Daoy (cell line): ENCODE measurements at places on chromosomes 2 and 18.

GRCh38 chr2:158407031-158407430 lies 49.5 kb downstream of the CCDC148 start:
- DNase-seq: no peak

- no peak for DNase-seq
Measured at GRCh38 chr2:219857751-219858150, 230.3 kb downstream of the SLC4A3 start.

DNA sequence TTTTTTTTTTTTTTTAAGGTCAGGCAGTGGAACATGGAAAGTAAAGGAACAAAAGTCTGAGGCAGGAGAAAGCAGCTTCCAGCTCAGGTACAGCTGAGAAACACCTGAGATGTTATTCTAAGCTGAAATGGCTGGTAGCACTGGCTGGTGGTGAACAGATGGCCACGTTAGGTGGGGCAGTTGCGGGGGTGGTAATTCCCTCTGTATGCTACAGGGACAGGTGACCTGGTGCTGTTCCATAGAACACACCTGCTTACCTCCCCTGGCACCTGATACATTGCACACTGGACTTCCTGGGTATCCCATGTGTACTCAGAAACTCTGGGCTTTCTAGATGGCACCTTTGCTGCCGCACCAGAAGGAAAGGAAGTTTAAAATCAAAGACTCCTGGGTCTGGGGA lies 333.3 kb downstream of the SLC8A1 start:
- no peak for DNase-seq

- DNase-seq: peak; percentile 58
Measured at GRCh38 chr2:20563833-20564232, 87.1 kb downstream of the HS1BP3 start.

- DNase-seq: no peak
Measured at GRCh38 chr2:189522435-189523151, 58.0 kb downstream of the SLC40A1 start.

DNA sequence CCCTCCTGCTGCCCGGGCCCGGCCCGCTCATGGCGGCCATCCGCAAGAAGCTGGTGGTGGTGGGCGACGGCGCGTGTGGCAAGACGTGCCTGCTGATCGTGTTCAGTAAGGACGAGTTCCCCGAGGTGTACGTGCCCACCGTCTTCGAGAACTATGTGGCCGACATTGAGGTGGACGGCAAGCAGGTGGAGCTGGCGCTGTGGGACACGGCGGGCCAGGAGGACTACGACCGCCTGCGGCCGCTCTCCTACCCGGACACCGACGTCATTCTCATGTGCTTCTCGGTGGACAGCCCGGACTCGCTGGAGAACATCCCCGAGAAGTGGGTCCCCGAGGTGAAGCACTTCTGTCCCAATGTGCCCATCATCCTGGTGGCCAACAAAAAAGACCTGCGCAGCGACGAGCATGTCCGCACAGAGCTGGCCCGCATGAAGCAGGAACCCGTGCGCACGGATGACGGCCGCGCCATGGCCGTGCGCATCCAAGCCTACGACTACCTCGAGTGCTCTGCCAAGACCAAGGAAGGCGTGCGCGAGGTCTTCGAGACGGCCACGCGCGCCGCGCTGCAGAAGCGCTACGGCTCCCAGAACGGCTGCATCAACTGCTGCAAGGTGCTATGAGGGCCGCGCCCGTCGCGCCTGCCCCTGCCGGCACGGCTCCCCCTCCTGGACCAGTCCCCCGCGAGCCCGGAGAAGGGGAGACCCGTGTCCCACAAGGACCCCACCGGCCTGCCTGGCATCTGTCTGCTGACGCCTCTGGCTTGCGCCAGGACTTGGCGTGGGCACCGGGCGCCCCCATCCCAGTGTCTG lies 767 bp downstream of the RHOB start:
- DNase-seq: peak; percentile 66

DNA sequence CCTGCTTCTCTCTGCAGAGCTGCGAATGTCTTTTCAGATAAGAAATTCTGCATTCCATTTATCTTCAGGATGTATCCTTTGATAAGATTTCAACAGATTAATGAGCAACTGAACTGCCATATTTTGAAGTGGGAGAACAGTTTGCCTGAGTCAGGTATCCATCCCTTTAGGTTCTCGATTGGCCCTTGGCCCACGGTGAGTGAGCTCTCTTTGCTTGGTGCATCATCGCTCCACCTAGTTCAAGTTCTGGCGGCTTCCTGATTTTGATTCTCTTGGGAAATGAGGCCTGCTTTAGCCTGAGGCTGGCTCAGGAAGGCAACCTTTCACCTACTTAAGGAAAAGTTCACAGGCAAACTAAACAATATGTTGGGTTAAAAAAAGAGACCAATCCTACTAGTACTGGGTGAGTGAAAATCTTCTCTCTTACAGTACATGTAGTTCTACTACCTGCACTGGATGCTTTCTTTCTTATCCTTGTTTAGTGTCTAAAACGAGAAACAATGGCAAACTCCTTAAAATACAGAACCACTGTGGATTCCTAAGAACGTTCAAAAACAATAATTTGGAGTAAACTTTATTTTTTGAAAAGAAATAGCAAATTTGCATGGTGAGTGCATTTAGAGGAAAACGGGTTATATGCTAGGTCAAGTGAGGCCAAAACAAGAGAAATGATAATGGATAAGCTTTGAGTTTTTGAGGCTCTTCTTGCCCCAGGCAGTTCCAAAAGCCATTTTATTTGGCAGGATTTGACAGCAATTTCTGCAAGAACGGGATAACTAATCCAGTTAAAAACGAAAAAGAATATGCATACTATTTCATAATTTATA lies 837 bp upstream of the ACSL3 start:
- DNase-seq: peak; percentile 85

DNA sequence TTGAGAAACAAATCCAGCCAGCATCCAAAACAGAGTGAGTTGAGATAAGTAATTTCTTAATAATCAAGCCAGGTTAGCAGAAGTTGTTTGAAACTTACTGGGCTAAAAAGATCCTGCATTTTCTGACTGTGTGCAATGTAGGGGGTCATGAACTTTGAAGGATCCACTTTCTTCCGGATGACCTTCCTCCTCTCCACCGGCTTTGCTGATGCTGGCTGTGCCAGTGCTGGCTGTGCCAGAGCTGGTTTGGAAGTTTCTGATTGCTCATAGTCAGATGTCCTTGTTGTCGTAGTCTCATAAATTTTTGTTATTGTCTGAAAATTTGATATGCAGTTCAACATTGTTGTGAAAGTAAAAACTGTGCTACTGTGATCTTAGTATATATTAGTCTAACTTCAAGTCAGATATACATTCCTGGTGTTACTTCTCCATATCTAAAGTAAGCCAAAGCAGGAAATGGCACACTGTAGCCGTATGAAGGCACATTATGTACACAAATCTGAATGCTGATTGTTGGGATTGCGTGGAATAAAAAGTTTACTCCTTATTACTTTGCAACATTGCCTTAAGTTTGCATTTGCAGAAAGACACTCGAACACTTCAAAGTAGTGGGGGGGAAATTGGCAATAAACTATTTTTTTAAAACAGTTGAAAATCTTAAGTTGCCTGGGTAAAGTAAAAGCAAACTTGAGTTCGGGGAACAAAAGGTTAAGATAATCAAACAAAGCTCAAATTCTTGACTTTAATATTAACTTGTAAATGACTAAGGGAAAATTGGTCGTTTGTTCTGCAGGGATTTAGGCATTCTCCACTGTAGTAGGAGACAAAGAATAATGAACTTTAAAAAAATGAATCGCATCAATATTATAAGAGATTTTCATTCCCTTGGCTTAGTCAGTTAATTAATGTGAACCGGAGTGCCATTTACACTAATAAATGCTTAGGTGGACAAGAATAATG lies 6.4 kb downstream of the NEB start:
- DNase-seq: no peak

DNA sequence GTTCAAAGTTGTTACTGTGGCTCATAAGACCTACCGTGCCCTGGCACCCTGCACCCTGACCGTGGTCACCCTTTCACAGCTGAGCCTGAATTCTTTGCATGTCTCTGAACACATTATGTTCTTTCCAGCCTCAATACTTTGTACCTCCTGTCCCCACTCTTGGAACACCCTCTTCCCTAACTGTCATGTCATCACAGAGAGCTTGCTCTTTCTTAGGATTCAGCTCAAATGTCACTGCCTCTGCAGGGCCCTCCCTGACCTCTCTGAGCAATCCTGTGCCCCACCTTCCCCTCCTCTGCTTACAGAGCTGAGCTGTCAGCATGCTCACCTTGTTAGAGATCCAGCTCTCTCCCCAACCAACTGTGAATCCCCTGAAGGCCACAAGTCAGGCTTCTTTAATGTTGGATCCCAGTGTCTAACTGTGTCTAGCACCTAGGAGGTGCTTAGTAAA lies 15.0 kb downstream of the PRKAG3 start:
- no peak for DNase-seq

DNA sequence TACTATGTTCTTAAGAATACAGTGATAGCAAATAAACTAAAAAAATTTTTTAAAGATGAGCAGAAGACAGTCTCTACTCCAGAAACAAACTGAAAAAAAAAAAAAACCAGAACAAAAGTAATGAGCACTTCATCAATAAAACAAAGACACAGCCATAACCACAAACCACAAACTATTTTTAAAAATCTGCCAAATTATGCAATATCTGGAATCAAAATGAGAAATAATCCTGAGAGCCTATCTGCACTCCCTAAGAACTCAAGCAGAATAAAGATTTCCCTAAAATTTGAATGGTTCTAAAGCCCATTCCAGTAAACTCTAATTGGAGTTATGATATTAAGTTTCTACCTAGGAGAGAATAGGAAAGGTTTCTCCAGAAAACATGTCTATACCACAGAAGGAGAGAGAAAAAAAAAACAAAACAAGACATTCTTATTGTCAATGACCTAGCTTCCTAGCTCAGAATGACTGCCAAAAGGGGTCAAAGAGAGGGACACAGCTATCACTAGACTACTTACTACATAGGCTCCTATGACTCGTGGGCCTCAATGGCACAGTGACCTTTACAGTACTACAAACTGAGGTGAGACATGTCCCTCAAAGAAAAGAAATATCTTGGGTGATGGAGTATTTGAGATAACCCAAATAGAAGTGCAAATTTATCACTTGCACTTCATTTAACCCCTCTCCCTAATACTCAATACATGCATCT lies 262.8 kb downstream of the ZEB2 start:
- DNase-seq: no peak

- DNase-seq: no peak
Measured at GRCh38 chr2:241107031-241107783, 5.1 kb upstream of the MTERF4 start.

- no peak for DNase-seq
Measured at GRCh38 chr2:165499131-165499530, 29.6 kb downstream of the CSRNP3 start.

GRCh38 chr2:131043199-131044074 lies 49.8 kb downstream of the FAM168B start:
- DNase-seq: no peak

- no peak for DNase-seq
Measured at GRCh38 chr2:237763812-237764211, 34.8 kb upstream of the RBM44 start.

- DNase-seq: no peak
Measured at GRCh38 chr2:126893606-126894005, 5.1 kb upstream of the TEX51 start.

- no peak for DNase-seq
Measured at GRCh38 chr18:59961070-59961469, 61.3 kb downstream of the PMAIP1 start.

GRCh38 chr2:233972941-233973575 lies 55.9 kb downstream of the TRPM8 start:
- DNase-seq: no peak

DNA sequence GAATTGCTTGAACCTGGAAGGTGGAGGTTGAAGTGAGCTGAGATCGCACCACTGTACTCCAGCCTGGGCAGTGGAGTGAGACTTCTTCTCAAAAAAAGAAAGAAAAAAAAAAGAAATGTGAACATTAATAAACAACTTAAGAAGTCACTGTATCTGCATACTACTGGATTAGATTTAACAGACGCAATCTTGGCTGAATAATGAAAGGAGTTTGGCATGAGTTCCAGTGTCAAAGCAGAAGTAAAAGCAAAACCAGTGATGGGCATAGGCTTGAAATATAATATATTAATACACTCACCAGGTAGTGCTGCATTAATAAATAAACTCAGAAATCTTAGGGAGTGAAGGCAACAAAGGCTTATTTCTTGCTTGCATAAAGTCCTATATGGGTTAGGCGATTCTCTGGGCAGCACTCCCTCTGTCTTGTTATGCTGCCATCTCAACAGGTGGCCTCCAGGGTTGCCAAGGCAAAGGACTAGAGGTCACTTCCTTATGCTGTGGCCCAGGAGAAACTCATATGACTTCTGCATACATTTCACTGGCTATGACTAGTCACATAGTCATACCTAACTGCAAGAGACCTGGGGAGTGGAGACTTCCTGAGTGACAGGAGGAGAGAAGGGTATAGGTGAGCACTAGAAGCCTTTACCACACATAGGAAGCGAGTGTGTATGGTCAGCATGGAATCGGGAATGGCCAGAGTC lies 296.2 kb upstream of the SPRED2 start:
- DNase-seq: no peak

DNA sequence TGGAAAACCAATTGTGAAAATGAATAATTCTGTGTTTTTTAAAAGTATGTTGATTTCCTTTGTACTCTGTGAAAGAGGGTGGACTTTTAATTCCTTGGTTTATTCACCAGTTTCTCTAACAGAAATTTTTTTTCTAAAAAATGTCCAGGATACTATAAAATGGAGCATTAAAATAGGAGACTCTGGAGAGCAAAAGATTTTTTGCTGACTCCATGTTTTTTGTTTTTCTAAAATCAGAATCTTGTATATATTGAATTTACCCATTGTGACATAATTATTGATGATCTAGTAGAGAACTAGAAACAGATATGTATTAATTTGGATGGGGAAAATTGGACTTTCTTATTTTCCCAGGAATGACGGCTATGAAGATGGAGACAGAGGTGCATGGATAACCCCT lies 23.2 kb upstream of the EFEMP1 start:
- DNase-seq: no peak

DNA sequence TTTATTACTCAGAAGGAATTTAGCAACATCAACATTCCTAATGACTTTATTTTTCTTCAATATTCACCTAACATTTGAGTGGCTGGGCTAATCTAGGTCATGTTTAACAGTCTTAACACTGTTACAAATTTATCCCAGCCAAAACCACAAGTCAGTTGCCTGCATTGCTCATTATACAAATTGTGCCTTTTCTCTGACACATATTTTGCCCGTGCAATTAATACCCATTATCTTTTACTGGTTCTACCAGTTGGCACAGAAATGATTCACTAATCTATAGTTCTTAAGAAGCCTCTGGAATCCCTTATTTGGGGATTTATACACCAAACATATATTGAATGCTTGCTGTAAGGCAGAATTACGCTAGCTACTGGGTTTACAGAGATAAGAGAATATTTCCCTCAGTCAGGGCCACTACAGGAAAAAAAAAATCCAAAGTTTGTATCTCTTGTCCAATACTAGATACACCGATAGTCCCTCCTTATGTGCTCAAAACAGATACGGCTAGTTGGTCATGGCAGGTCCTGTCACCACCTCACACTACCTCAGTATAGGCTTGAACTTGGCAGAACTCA lies 46.3 kb downstream of the ZCCHC2 start:
- no peak for DNase-seq

DNA sequence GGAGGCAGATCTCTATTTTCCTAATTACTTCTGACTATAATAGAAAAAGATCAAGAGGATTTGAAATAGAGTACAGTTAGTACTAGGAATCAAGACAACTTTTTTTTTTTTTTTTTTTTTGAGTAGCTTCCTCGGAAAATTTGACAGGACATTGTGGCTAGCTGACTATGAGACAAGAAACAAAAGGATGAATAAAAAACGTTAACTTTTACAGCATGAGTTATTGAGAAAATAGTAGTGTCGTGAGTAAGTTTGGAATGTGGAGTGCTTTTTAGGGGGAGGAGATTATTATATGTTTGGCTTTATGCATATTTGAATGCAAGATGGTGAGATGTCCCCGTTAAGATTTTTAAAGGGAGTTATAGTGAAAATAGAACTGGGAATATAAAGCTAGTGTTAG lies 27.7 kb upstream of the CPS1 start:
- no peak for DNase-seq
